ENCODE measurements at places on chromosomes 5 and 9. TPM values are rescaled to one million over a fixed set of nuclear protein-coding genes. Genes with fewer than 3 reads are reported as not detected.

- no peaks in the 10 kb centered on the region for H3K4me1 ChIP-seq
- no peak overlapping the region for H3K27ac ChIP-seq
- H3K4me3 ChIP-seq, result no peak overlapping the region
- H3K27me3 ChIP-seq, result no peaks in the 10 kb centered on the region
These were observed 98.1 kb downstream of the SREK1 start for GRCh38 chr5:66242050-66242715.

The IFNB1 gene
- total RNA-seq, result not detected

GRCh38 chr5:134944630-134945029, 23.1 kb upstream of the CATSPER3 start:
- H3K36me3 ChIP-seq, result no peaks in the 10 kb centered on the region
- H3K27me3 ChIP-seq, result no peaks in the 10 kb centered on the region
- H3K4me1 ChIP-seq, result no peaks in the 10 kb centered on the region
- no peak for DNase-seq
- H3K4me3 ChIP-seq, result no peak overlapping the region
- no peak overlapping the region for H3K27ac ChIP-seq

DNA sequence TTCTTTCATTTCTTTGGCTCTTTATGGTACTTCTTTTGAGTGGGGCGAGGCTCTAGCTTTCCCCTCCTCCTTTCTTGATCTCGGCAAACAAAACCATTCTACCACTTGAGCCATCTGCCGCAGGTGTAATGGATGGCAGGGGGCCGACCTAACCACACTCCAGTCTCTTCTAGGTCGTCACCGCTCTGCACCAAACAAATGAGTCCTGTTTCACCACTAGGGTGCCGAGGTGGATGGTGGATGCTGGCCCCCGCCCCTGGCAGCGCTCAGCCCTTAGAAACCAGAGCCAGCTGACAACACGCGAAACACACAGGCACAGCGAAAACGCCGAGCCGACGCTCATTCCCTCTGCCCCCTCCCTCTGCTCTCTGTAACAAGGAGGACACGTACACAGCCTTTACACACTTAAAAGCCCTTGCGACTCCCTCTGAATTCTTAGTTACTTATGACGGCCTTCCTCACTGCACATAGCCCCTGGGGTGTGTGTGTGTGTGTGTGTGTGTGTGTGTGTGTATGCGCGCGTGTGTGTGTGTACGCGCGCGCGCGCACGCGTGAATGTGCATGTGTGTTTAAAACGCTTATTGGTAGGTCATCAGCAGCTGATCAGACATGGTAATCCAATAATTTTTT, 199.4 kb downstream of the MEF2C start:
- H3K4me1 ChIP-seq, result peaks cover 33% of the 10 kb centered on the region
- no peak for DNase-seq
- no peak overlapping the region for H3K27ac ChIP-seq
- H3K4me3 ChIP-seq, result no peak overlapping the region
- H3K27me3 ChIP-seq, result peaks cover 84% of the 10 kb centered on the region

All from CD4-positive, alpha-beta T cell (primary cell).